Small intestine (tissue), 16 donors: ENCODE measurements at places on chromosomes 12 and 14.

DNA sequence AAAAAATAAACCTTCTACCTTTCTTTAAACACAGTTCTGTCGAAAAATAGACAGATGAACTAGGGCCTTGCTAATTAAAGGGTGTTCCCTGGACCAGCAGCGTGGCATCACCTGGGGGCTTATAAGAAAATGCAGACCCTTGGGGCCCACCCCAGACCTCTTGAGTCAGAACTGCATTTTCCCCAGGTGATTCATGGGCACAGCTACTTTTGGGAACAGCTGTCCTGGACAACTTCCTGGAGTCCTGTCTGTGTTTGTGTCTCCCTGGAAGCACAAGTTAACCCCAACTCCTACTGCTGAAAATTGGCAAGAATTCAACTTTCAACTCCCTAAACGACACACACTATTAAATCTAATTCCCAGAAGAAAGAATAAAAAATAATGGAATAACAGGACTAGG is 17.8 kb downstream of the FBLN5 start:
- H3K27me3 ChIP-seq = no peaks in the 10 kb centered on the region
- H3K36me3 ChIP-seq = no peaks in the 10 kb centered on the region
- no peak overlapping the region for H3K4me3 ChIP-seq
- H3K27ac ChIP-seq = no peak overlapping the region
- peaks cover 4% of the 10 kb centered on the region for H3K4me1 ChIP-seq

GRCh38 chr12:112025808-112026375 is 12.7 kb downstream of the ERP29 start:
- DNase-seq = no peak
- H3K27ac ChIP-seq = no peak overlapping the region
- no peak overlapping the region for H3K4me3 ChIP-seq
- H3K4me1 ChIP-seq = no peaks in the 10 kb centered on the region
- H3K36me3 ChIP-seq = peaks cover 24% of the 10 kb centered on the region

DNA sequence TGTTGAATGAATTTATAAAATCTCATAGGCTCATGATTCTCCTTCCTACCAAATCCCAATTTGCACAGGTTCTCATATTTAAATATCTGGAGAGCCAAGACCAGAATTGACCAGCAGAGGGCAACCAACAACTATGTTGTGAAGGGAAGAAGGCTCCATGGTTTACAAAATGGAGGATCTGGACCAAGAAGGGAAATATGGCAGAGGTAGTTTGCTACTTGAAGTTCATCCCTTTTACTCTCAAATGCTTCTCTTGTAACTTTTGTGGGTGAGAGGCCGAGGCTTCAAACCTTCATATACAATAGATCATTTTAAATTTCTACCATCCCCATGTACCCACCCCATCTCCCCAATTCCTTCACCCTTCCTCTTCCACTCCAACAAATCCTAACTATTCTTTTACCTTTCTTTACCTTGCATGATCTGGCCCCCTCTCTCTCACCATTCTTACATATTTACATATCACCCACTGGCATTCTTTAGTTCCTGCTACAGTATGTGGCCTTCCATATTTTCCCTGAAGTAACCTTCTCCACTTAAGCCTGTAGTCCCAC is 3.8 kb upstream of the SMARCC2 start:
- no peak overlapping the region for H3K27ac ChIP-seq
- H3K36me3 ChIP-seq = no peaks in the 10 kb centered on the region
- no peak overlapping the region for H3K4me3 ChIP-seq
- H3K4me1 ChIP-seq = peaks cover 1% of the 10 kb centered on the region
- DNase-seq = peak; percentile 87

DNA sequence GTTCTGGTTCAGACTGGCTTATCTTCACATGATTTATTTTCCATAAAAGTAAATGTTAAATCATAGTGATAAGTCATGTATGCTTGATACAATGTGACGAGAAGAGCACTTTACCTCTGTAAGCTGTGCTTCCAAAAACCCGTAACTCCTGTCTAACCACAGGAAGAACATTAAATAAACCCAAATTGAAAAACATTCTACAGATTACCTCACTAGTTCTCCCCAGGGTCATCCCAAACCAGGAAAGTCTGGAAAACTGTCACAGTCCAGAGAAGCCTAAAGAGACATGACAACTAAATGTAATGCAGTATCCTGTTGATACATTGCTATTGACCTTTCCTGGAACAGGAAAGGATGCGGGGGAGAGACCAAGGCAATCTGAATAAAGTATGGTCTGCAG is 32.5 kb upstream of the DUSP6 start:
- H3K36me3 ChIP-seq = no peaks in the 10 kb centered on the region
- DNase-seq = no peak
- no peak overlapping the region for H3K4me3 ChIP-seq
- no peaks in the 10 kb centered on the region for H3K27me3 ChIP-seq
